ENCODE measurements at places on chromosomes 3 and 15.

GRCh38 chr3:53773611-53774368, 72.4 kb downstream of the CHDH start:
- no peak for DNase-seq

DNA sequence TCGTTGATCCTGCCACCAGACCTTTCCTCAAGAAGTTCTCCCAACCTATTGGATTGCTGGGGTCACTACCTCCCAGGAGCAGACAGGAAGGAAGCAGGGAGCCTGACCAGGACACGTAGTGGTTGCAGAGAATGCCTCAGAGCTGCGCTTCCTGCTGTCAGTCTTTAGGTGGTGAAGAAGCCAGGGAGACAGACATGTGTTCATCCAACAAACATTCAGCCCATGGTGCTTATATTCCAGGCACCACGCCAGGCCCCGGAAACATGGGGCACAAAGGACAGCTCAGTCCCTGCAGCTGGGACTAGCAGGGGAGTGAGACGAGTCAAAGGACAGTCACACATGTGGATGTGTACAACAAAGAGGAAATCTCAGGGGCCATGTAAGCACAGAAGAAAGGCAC, 26.0 kb upstream of the CORO2B start:
- DNase-seq = no peak

GRCh38 chr15:100847194-100847593, 32.4 kb upstream of the ALDH1A3 start:
- DNase-seq = no peak

- no peak for DNase-seq
These were observed 82.5 kb downstream of the NEK11 start for GRCh38 chr3:131109156-131109555.

DNA sequence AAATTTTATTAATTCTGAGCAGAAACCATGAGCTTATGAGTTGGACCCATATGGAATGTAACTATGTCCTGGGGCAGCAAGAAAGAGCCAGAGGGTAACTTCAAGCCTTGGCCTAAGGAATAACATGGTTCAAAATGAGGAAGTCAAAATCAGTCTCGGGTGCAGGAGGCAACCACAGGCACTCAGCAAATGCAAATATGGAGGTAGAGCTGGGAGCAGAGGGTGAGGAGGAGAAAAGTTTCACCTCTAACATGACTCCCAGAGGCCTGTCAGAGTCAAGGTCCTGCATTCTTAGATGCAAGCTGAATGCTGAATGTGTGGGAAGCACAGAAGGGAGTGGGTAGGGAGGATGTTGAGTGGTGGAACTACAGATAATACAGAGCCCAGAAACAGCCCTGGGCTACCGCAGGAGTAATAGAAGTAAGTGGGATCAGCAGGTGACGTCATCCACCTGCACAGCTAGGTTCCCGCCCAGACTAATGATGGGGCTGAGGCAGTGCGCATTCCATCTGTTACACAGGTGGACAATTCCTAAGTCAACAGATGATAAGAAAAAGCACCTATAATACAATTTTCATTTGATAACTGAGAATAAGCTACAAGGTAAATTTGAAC, 279.8 kb upstream of the ARRDC4 start:
- DNase-seq = no peak

GRCh38 chr3:44966795-44967278, 9.1 kb downstream of the ZDHHC3 start:
- no peak for DNase-seq

DNA sequence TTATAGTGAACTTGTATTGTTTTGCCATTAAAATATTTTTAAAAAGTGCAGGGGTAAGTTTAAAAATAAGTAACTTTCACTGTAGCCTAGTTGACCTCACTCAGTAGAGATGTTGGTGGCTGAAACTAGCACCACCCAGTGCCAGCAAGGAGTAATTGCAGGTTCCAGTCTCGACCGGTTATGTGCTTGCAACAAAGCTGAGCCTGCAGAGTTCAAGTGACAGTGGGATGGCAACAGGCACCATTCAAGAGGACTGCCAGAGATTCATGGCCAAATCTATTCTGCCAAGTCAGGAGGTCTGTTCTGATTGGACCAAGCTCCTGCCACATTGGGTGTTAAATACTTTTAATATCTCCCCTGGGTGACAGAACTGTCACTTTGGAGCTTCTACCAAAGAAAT, 2.7 kb downstream of the ADAMTS7 start:
- DNase-seq = no peak

DNA sequence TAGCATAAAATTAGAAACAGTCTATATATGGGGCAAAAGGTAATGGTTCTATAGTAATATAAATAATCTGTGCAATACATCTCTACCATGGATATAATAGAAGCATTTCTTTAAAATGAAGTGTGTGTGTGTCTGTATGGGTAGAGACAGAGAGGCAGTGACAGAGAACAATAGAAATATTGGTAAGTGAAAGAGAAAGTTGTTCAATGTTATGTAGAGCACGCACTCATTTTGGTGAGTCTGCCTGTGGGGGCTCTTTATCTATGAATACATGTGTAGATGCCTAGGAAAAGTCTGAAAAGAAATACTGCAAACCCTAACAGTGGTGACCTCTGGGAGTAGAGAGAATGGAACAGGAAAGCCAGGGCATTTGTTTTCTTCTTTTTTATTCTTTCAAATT, 182.6 kb downstream of the STAC start:
- DNase-seq = no peak

DNA sequence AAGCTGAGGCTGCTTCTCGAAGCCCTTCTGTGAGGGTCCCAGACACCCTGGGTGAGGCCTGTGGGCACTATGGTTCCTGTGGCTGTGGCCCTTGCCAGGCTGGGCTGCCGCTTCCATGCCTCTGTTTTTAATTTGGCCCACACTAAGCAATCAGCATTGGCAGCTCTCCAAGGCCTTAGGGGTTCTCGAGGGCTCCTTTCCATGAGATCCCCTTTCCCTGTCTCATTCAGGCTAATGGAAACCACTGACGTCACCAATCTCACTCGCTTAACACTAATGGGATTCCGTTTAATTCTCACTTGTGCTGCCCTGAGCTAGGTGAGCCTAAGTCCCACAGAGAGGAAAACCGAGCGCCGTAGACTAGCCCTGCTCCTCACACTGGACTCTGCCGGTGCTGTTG, 60.2 kb upstream of the RAB6B start:
- no peak for DNase-seq
